Type B pancreatic cell (in vitro differentiated cells): ENCODE measurements at places on chromosomes 12 and 14. TPM values are rescaled to one million over a fixed set of nuclear protein-coding genes. Genes with fewer than 3 reads are reported as not detected.

SERPINA12 gene
- total RNA-seq = not detected in 2 replicates

ESR2 gene
- 0.19 and 0.53 TPM in 2 replicates for total RNA-seq

TMEM132C gene
- 4.3 and 61.8 TPM in 2 replicates for total RNA-seq

CCDC196 gene
- not detected in 2 replicates for total RNA-seq

DEGS2 gene
- total RNA-seq = 5.2 and 7.6 TPM in 2 replicates

KRT6C gene
- total RNA-seq = 0.19 and 0.31 TPM in 2 replicates

TRHDE gene
- 1.7 and 3.2 TPM in 2 replicates for total RNA-seq

CELA1 gene
- not detected in 2 replicates for total RNA-seq

DCN gene
- total RNA-seq = 75.1 and 167 TPM in 2 replicates

FAM222A gene
- total RNA-seq = 7.9 and 11.5 TPM in 2 replicates

RNASE3 gene
- total RNA-seq = not detected in 2 replicates

GZMH gene
- not detected in 2 replicates for total RNA-seq

TMEM30B gene
- 12.2 and 25.3 TPM in 2 replicates for total RNA-seq

REP15 gene
- total RNA-seq = 2.5 and 3.4 TPM in 2 replicates

CNTN1 gene
- total RNA-seq = 19.3 and 25.2 TPM in 2 replicates

NYNRIN gene
- total RNA-seq = 79.2 and 129 TPM in 2 replicates

NPFF gene
- not detected in 2 replicates for total RNA-seq

PAN2 gene
- total RNA-seq = 58.3 and 77.5 TPM in 2 replicates

TAS2R9 gene
- total RNA-seq = not detected in 2 replicates

KIF5A gene
- total RNA-seq = 1.4 and 4.4 TPM in 2 replicates

SYT10 gene
- total RNA-seq = 1.5 and 1.6 TPM in 2 replicates

CCDC197 gene
- total RNA-seq = not detected in 2 replicates

PRH1 gene
- total RNA-seq = 15.7 and 16.8 TPM in 2 replicates

SPX gene
- total RNA-seq = 0.71 and 0.87 TPM in 2 replicates

CSAD gene
- total RNA-seq = 30.6 and 49.3 TPM in 2 replicates

MLF2 gene
- total RNA-seq = 187 and 371 TPM in 2 replicates

OTUB2 gene
- total RNA-seq = 2.6 and 3.0 TPM in 2 replicates

NTS gene
- 75.7 and 117 TPM in 2 replicates for total RNA-seq

PRR4 gene
- total RNA-seq = 2.5 and 3.8 TPM in 2 replicates

RPS6KA5 gene
- 6.0 and 7.4 TPM in 2 replicates for total RNA-seq

MSRB3 gene
- 2.2 and 12.8 TPM in 2 replicates for total RNA-seq

KDM5A gene
- total RNA-seq = 76.7 and 156 TPM in 2 replicates

USP5 gene
- 121 and 198 TPM in 2 replicates for total RNA-seq

C12orf54 gene
- not detected in 2 replicates for total RNA-seq

NXPH4 gene
- 15.1 and 45.5 TPM in 2 replicates for total RNA-seq

PRMT5 gene
- total RNA-seq = 78.0 and 134 TPM in 2 replicates

ACACB gene
- 14.6 and 22.7 TPM in 2 replicates for total RNA-seq

PTGDR gene
- total RNA-seq = 0.38 and 0.56 TPM in 2 replicates

SAMD15 gene
- 4.0 and 9.7 TPM in 2 replicates for total RNA-seq

AHNAK2 gene
- total RNA-seq = 1.1 and 2.0 TPM in 2 replicates

ITGB7 gene
- total RNA-seq = 3.2 and 4.2 TPM in 2 replicates

PCED1B gene
- total RNA-seq = 0.41 and 0.55 TPM in 2 replicates

OR11H7 gene
- not detected in 2 replicates for total RNA-seq

TSPAN19 gene
- total RNA-seq = 0.56 TPM in 1 of 2 replicates, not detected in the other

LRRIQ1 gene
- total RNA-seq = 1.8 and 9.7 TPM in 2 replicates

MYH6 gene
- 0.24 and 0.50 TPM in 2 replicates for total RNA-seq

TRIM9 gene
- 3.7 and 6.3 TPM in 2 replicates for total RNA-seq

PTCSC3 gene
- not detected in 2 replicates for total RNA-seq

SLC16A7 gene
- 11.5 and 12.9 TPM in 2 replicates for total RNA-seq
